ENCODE measurements at places on chromosomes 7 and 10.

DNA sequence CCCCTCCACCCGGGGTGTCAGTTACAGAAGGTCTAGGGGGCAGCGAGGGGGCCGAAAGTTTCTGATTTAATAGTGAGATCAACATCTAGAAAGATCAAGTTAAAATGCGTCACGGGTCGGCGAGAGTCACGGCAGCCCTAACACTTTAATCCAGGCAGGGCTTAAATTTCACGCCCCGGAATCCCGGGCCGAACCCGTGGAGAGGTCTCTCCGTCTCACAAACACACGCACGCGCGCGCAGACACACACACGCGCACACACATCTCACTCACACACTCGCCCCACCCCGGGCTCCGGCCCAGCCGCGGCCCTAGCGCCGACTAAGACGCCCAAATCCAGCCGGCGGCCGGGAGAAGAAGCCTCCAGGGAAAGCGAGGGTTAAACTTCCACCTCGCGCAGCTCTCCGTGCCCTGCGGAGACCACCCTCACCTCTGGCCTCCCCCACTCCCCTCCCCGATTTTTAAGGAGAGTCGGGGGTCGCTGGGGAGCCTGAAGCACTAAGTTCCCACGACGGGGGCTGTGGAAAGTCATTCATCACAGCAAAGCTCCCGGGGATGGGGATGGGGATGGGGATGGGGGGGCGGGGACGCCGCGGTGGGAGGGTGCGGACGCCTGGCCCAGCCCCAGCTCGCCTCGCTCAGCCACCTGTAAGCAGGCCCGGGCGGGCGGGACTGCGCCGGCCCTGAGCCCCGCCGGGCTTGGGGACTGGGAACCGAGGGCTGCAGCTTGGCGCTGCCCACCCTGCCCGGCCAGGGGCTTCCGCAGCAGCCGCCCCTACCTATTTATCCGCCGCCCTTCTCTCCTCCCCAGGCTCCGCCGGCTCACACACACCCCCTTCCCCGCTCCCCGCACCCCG, 1.6 kb downstream of the PDGFA start:
- DNase-seq, result peak; percentile 72

DNA sequence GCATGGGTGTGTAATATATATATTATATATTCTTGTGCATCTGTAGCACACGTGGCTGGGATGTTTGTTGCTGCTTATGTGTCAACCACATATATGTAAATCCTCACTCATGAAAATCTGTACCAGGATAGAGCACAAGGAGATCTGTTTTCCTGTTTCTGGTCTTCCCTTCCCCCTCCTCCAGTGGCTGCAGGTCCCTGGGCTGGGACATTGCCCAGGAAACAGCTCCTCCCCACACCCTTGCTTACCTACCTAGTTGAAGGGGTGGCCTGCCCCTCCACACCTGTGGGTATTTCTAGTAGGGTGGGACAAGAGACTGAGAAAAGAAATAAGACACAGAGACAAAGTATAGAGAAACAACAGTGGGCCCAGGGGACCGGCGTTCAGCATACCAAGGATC, 2.2 kb downstream of the SFXN3 start:
- DNase-seq, result no peak

DNA sequence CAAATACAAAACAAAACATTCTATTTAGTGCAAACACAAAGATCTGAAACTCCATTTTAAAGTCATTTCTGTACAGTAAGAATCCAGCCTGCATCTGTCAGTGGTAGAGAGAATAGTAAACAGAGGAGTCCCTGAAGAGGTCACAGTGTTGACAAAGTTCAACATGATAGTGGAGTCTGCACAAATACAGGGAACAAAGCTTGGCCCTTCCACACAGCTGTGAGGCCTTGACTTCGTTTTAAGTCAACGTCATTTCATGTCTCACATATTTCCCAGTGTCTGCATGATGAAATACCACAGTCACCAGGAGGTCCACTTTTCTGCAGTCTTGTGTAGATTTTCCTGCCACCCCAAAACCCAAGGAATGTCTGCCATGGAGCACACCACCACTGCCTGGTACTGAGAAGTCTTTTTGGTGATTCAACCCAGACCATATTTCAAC, 33.0 kb downstream of the CYP26A1 start:
- DNase-seq, result no peak

- DNase-seq, result no peak
Observed at GRCh38 chr10:76306856-76307255, 875.4 kb downstream of the LRMDA start.

DNA sequence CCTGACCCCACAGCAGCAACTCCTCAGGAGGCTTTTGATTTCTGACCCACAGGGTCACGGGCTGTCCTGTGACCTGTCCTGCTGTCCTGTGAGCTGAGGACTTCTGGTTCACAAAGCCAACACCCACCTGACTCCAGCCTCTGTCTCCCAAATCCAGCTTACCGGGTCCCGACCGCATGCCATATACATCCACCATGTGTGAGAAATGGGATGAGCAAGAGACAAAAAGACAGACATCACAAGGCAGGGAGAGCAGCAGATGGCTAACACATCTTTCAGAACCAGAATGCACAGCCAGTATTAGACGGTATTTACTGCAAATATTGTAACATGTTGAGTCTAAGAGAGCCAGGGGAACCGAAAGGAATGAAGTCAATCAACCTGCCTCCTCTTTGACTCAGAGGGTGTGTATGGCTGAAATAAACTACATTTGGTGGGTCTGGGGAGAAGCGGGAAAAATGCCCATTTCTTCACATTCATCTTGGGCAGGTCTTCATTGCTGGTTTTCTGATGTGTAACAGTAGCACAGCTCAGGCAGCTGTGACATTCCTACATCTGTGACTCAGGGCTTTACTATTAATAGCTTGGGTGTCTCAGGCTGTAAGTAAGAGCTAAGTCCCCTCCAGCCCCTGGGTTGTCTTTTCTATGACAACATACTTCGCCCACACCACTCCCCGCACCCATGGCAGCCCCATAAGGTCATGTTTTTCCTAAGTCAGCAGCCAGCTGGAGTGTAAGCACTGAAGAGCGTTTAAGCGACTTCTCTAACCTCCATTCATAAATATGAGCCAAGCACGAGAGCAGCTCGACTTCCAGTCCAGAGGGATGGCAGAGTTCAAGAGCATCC, 25.0 kb downstream of the ABLIM1 start:
- DNase-seq, result no peak

- DNase-seq, result no peak
Observed at GRCh38 chr10:109411917-109412316, 511.4 kb downstream of the XPNPEP1 start.

- no peak for DNase-seq
Observed at GRCh38 chr7:100372694-100373093, 593 bp upstream of the PILRA start.

GRCh38 chr10:96910488-96911395, 78.6 kb downstream of the LCOR start:
- DNase-seq, result no peak

DNA sequence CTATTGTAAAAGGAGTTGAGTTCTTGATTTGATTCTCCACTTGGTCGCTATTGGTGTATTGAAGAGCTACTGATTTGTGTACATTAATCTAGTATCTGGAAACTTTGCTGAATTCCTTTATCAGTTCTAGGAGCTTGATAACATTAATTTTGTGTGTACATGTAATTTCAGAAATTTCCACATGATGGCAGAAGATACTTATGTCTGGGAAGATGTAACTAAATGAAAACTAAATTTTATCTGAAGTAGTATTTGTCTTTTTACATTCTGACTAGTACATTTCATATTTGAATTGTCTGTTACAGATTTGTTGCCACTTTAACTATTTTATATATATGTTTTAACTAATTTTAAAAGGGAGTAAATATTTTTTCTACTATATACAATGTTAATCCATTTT, 27.6 kb downstream of the SDHAF3 start:
- no peak for DNase-seq

DNA sequence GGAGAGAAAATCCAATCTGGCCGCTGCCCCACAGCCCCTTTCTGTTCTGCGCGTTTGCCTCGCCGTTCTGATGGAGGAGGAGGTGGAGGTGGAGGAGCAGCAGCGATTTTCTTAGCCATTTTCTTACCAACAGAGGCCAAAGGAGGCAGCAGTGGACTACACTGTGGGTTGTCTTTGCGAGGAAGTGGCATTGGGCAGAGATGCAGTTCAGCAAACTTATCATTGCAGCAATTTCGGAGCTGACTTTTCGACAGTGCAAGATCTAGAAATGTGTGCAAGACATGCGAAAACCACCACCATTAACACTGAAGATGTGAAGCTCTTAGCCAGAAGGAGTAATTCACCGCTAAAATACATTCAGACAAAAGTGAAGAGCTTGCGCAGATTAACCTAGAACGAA, 1.9 kb upstream of the ARL4A start:
- peak; percentile 38 for DNase-seq

- no peak for DNase-seq
Observed at GRCh38 chr7:14805105-14805719, 97.3 kb downstream of the DGKB start.

GRCh38 chr10:54203401-54203800, 597.6 kb downstream of the PCDH15 start:
- no peak for DNase-seq

GRCh38 chr7:96778263-96778662, 68.6 kb upstream of the SEM1 start:
- DNase-seq, result no peak

- DNase-seq, result no peak
Observed at GRCh38 chr10:97904018-97904381, 54.4 kb downstream of the GOLGA7B start.

GRCh38 chr7:81264116-81264515, 345.3 kb upstream of the SEMA3C start:
- no peak for DNase-seq

- DNase-seq, result no peak
Observed at GRCh38 chr10:9016930-9017329, 962.4 kb downstream of the GATA3 start.

GRCh38 chr10:24603333-24603732, 120.4 kb downstream of the ARHGAP21 start:
- DNase-seq, result no peak

- DNase-seq, result no peak
Observed at GRCh38 chr7:148909568-148909967, 25.5 kb upstream of the EZH2 start.

- DNase-seq, result no peak
Observed at GRCh38 chr10:16116404-16117304, 256.3 kb upstream of the MINDY3 start.

- peak; percentile 89 for DNase-seq
Observed at GRCh38 chr10:86535132-86535882, 13.7 kb upstream of the WAPL start.

DNA sequence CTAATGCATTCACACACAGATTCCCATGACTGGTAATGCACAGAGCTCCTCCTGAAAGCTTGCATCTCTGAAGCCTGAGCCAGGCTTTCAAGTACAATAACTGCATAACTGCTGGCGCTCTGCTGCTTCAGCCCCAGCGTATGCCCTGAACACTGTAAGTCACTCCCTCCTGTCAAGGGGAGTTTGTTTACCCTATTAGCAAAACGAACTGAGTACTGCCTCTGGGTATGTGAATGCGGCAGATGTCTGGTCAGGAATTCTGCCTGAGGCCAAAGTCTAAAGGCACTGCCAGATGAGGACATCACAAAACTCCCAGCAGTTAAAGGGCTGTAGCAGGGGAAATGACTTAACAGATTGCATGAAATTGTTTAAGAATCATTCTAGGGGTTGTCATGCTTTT, 97.7 kb downstream of the NRCAM start:
- no peak for DNase-seq

- peak; percentile 29 for DNase-seq
Observed at GRCh38 chr10:13956826-13957225, 370.1 kb downstream of the PRPF18 start.

GRCh38 chr10:124539935-124540641, 78.5 kb downstream of the LHPP start:
- DNase-seq, result peak; percentile 58

DNA sequence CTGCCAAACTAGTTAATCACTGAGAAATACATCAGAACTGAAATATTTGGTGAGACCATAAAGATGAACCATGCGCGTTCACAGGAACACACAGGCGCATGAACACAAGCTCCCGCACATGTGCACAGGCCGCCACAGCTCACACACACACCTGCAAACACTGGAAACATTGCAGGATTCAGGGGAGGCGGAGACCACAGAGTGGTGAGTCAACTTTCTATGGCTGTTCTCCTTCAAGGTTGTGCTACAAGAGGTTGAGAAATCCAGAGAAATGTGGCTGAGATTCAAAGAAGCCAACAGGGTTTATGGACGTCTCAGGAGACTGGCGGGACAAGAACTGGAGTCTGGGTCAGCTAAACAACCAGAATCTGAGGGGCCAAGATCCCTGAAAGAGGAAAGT, 17.8 kb downstream of the ESYT2 start:
- no peak for DNase-seq

DNA sequence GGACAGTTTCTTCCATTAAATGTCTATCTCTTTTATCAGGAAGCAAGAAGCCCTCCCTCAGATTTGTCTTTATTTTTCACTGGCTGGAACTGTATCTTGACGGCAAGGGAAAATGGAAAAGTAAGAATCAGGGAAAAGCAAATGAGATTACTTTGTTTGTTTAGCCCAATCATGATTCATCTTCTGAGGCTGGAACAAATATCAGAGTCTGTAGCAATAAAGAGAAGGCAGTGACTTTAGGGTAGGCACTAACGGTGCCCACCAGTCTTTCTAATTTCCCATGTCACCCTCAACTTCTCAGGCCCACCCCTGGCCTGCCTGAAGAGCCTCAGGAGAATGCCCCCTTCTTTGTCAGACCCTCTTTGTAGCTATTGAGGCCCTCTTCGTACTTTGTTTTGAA, 36.3 kb upstream of the GOLGA7B start:
- DNase-seq, result no peak

DNA sequence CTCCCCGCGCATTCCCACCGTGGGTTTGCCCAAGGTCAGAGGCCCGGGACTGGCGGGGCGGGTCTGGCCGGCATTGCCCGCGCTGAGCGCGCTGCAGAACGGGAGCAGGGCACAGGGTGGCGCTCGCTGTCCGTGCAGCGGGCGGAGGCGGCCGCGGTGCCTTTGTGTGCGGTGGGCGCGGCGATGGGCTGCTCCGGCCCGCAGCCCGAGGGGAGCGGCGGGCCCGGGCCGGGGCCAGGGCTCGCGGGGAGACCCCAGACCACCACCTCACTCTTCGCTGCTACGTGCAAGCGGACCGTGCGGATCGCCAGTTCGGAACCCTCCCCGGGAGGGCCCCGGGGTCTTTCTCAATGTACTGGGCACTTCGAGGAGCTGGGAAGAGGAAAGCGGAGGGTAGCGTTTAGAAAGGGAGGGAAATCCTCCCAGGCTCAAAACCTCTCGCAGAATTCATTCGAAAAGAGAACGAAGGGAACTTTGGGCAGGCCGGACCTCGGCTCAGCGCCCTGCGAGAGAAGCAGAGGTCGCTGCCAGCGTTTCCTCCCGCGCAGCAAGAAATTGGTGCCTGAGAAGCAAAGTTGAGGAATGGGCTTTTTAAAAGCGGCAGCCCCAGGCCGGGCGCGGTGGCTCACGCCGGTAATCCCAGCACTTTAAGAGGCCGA, 8.5 kb downstream of the SP8 start:
- DNase-seq, result peak; percentile 36
